Esophagus muscularis mucosa (tissue), 4 donors: ENCODE measurements at places on chromosomes 5 and 9. TPM values are rescaled to one million over a fixed set of nuclear protein-coding genes. Genes with fewer than 3 reads are reported as not detected.

DNA sequence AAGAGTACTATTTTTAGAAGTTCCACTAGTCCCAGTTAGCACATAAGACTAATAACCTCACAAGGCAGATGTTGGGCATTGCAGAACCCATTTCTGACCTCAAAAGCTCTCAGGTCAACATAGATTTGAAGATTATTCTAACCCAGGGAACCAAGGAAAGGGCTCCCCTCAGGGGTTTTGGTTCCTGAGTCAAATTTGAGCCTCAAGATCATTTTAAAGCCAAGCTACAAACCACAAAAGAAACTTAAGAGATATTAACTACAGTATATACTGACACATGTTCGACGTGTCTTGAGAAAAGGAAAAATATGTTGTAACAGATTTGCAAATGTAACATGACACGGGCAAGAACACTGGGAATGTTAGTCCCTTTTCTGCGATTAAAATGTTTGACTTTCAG is 88.6 kb downstream of the GNAQ start:
- no peak for DNase-seq

DNA sequence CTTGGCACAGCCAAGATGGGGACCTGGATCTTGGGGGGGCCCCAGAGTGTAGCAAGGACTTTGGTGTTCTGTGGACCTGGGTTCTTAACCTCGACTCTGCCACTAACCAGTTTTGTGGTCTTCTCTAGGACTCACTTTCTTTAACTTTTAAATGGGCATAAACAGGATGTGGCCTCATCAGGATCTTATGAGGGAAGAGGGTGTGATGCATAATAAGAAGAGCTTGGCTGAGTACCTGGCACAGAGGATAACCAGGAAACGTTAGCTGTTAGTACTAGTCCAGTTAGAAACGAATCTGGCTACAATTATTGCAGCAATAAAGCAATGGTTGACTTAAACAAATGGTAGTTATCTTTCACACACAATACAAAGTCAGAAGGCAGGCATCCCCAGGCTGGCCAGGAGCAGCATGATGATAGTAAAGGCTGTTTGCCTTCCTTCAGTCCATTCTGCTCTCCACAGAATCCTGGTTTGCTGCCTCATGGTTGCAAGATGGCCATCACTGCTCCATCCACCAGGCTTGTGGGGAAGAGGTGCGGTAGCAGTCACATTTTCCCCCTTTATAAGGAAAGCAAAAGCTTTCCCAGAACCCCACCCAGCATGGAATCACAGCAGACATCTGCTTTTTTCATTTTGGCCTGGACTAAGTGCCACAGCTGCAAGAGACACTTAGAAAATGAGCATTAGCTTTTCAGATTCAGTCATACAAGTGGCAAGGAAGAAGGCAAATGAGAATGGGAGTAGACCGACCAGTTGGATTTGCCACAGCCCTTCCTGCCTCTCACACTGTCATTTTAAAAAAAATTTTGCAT is 225.0 kb downstream of the AOPEP start:
- no peak for DNase-seq

DNA sequence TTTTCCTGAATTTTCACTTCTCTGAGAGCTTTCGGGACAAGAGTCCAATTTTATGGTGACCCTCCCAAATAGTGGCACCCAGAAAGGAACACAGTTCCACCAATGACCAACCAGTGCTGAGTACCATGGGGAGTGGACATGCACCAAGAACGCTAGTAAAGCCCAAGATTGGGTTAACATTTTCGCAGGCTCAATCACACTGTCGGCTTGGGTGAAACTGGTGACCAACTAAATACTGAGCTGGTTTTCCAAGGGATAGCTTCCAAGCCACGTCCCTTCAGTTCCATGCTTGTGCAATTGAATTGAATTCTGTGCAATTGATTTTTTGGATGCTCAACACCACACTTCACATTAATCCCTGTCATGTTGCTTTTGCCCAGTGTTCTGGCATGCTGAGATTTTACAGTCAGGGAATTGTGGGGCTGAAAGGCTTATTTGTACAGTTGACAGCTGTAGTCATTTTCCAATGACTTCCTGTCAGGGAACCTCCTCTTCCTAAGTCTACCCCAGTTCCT is 37.6 kb upstream of the TRMT10B start:
- peak; percentile 50 for DNase-seq

Gene CD14
- 125 TPM for total RNA-seq
